Uterus (tissue), 4 donors: ENCODE measurements at places on chromosomes 3 and 15.
A peak's percentile ranks its signal among the peaks of the same experiment; 100 is the strongest.

- H3K27me3 ChIP-seq, result no peaks in the 10 kb centered on the region
- DNase-seq, result no peak
- H3K27ac ChIP-seq, result no peak overlapping the region
- no peaks in the 10 kb centered on the region for H3K36me3 ChIP-seq
- H3K4me3 ChIP-seq, result no peak overlapping the region
Observed at GRCh38 chr3:177005718-177006405, 191.4 kb downstream of the TBL1XR1 start.

DNA sequence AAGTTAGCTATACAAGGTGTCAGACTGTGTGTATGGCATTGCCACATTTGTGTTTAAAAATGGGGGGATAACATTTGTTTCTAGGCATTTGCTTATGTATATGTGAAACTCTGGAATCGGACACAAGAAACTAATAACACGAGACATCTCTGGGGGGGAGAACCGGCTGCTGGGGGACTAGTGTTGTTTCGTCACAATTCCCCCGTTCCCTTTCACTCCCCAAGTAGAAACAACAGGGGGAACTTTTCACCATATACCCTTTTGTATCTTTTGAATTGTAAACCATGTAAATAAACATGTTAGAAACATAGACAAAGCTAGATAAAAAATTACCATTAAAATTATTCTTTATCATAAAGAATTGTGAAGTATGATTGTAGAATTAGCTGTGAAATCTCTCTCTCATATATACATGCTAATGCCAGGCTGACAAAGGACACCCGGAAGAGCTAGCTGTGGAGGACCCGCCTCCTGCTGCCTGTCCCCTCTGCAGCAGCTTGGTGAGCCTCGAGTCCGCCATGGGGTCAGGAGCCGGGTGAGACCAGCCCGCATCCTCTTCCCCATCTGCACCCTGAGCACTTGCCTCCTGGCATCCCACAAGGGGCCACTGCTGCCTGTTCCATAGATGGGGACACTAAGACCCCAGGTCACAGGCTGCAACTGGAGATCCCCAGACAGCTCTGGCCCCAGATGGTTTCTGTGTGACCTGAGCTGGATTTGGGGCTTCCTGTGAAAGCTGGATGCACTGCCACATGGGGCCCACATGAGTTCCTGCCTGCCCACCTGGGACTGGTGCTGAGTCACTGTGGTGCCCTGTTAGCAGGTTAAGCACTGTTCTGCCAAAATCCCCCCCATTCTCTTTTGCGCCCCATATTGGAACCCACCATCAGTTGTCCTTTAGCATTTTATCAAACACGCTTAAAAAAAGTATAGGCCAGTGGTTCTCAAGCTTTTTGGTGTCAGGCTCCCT, 91.6 kb downstream of the IQSEC1 start:
- H3K4me1 ChIP-seq, result no peaks in the 10 kb centered on the region
- no peaks in the 10 kb centered on the region for H3K27me3 ChIP-seq
- no peak overlapping the region for H3K4me3 ChIP-seq
- no peaks in the 10 kb centered on the region for H3K36me3 ChIP-seq
- DNase-seq, result no peak
- no peak overlapping the region for H3K27ac ChIP-seq

DNA sequence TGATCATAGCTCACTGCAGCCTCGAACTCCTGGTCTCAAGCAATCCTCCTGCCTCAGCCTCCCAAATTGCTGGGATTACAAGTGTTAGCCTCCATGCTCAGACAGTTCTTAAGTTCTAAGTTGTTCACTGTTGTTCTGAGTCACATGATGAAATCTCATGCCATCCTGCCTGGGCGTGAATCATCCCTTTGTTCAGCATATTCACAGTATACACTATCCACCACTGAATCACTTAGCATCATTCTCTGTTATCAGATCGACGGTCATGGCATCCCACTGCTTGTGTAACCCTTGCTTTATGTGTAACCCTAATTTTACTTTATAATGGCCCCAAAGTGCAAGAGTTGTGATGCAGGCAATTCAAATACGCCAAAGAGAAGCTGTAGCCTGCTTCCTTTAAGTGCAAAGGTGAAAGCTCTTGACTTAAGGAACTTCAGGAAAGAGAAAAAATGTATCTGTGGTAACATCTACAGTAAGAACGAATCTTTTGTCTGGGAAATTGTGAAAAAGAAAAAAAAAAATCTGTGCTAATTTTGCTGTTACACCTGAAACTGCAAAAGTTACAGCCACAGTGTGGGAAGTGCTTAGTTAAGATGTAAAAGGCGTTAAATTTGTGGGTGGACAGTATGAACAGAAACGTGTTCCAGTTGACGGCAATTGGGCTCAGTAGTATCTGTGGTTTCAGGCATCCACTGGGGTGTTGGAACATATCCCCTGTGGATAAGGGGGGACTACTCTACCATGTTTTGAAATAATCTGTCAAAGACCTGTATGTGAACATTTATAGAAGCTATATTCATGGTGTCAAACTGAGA, 80.6 kb downstream of the PCOLCE2 start:
- no peaks in the 10 kb centered on the region for H3K4me1 ChIP-seq
- no peak overlapping the region for H3K27ac ChIP-seq
- H3K27me3 ChIP-seq, result no peaks in the 10 kb centered on the region

DNA sequence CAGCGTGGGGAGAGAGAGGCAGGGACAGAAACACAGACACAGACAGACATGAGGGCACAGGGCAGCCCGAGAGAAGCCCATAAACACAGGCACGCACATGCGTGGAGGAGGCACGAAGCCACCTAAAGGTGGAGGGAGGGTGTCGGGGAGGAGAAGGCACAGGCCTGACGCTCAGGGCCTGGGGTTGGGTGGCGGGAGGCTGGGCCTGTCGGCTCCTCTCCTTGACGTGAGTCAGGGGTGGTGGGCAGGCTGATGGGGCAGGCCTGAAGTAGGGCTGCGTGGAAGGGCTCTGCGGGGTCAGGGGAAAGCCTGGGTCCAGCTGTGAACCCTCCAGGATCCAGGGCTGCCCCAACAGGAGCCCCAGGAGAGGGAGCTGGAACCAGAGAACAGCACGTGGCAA, 74.2 kb downstream of the EPHB3 start:
- H3K4me1 ChIP-seq, result no peaks in the 10 kb centered on the region
- no peak overlapping the region for H3K27ac ChIP-seq
- no peak for DNase-seq
- no peaks in the 10 kb centered on the region for H3K36me3 ChIP-seq
- H3K27me3 ChIP-seq, result no peaks in the 10 kb centered on the region
- H3K4me3 ChIP-seq, result no peak overlapping the region

- H3K4me1 ChIP-seq, result no peaks in the 10 kb centered on the region
- no peaks in the 10 kb centered on the region for H3K27me3 ChIP-seq
- H3K4me3 ChIP-seq, result no peak overlapping the region
- no peak for DNase-seq
Observed at GRCh38 chr3:27939940-27940339, 217.8 kb upstream of the EOMES start.

GRCh38 chr15:75325922-75326321, 9.9 kb upstream of the COMMD4 start:
- H3K4me1 ChIP-seq, result no peaks in the 10 kb centered on the region
- H3K36me3 ChIP-seq, result no peaks in the 10 kb centered on the region
- H3K27me3 ChIP-seq, result no peaks in the 10 kb centered on the region
- H3K4me3 ChIP-seq, result no peak overlapping the region
- no peak for DNase-seq
- H3K27ac ChIP-seq, result no peak overlapping the region

- H3K4me1 ChIP-seq, result no peaks in the 10 kb centered on the region
- no peak overlapping the region for H3K27ac ChIP-seq
- H3K36me3 ChIP-seq, result no peaks in the 10 kb centered on the region
- H3K4me3 ChIP-seq, result no peak overlapping the region
Observed at GRCh38 chr3:13378155-13378554, 42.0 kb downstream of the NUP210 start.

GRCh38 chr3:143360244-143360643, 240.7 kb downstream of the CHST2 start:
- DNase-seq, result no peak
- no peak overlapping the region for H3K4me3 ChIP-seq
- no peaks in the 10 kb centered on the region for H3K27me3 ChIP-seq
- no peaks in the 10 kb centered on the region for H3K36me3 ChIP-seq
- H3K4me1 ChIP-seq, result no peaks in the 10 kb centered on the region

DNA sequence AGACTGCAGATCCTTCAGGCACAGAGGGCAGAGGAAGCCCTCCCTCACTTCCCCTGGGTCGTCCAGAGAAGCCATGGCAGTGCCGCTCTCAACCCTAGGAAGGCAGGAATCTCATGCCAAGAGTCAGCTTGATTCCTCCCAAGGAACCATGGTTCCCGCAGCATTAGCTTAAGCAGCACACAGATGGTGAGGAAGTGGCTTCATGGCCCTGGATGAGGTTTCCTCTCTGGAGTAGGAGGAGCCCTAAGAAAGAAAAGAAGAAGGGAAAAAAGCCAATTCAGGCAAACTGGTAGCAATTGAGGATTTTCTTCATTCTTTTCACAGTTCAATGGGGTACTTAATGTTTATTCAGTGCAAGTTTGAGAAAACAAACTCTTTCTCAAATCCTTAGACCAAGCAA, 2.9 kb downstream of the RBSN start:
- H3K27ac ChIP-seq, result no peak overlapping the region
- no peaks in the 10 kb centered on the region for H3K27me3 ChIP-seq
- no peak overlapping the region for H3K4me3 ChIP-seq

DNA sequence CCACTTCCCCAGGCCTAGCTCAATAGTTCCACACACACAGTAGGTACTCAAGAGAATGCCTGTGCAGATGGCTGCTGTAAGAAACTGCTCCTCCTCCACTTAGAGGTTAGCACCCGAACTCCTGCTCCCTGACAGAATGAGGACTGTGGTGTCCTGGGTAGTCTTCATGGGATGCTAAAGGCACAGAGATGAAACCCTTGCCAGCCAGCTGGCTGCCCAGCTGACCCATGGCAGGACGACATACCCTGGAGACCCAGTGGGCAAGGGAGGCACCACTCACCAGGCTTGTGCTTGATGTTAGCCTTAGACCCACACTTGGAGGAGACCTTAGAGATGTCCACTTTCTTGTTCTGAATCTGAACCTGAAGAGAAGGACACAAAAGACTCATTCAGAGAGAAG, 54.2 kb downstream of the DHX30 start:
- H3K4me3 ChIP-seq, result no peak overlapping the region
- H3K36me3 ChIP-seq, result no peaks in the 10 kb centered on the region
- H3K27ac ChIP-seq, result no peak overlapping the region
- no peak for DNase-seq

- no peak overlapping the region for H3K27ac ChIP-seq
- H3K36me3 ChIP-seq, result no peaks in the 10 kb centered on the region
- H3K4me3 ChIP-seq, result no peak overlapping the region
- no peak for DNase-seq
- H3K27me3 ChIP-seq, result no peaks in the 10 kb centered on the region
Observed at GRCh38 chr15:66170716-66171115, 82.8 kb downstream of the MEGF11 start.

DNA sequence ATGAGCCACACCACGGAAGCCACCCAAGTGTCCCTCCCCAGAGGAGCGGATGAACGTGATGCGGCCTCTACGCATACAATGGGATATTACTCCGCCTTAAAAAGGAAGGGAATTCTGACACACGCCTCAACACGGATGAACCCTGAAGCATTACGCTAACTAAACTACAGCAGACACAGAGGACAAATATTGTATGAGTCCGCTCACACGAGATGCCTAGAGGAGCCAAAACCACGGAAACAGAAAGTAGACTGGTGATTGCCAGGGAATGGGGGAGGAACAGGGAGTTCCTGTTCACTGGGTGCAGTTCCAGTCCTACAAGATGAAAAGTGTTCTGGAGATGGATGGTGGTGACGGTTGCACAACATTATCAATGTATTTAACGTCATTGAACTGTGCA, 32.7 kb downstream of the SRGAP3 start:
- H3K4me1 ChIP-seq, result no peaks in the 10 kb centered on the region
- H3K4me3 ChIP-seq, result no peak overlapping the region
- peak overlapping the region; percentile 52 for H3K27ac ChIP-seq
- H3K36me3 ChIP-seq, result no peaks in the 10 kb centered on the region

DNA sequence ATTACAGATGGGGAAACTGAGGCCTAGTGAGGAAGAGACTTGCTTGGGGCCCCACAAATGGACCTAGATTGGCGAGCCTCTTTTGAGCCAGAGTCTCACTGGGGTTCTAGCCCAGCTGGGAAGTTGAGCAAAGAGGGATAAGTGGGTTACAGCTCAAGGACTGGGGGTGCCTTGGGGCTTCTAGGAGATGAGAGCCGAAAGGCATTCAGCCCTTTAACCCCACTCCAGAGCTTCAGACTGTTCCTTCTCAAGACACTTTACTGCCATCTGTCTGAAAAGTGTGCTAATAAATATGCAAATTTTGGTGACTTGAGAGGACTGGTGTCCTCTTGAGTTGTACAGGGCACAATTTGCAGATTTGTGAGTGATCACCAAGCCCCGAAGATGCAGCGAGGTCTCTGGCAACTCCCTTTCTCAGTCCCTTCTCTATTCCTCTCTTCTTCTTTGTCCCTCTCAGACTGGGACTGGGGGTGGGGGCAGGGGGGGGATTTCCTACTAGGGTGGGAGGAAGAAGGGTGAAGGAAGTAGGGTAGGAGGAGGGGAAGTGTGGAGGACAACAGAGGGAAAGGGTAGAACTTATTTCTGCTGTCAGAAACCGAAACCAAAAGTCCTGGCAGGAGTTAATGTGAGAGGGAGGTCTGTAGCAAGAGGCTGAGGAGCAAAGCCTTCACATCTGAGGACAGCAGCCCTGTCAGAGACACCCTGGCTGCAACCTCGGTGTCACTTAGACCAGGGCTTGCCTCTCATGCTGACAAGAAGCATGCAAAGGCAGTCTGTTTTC, 16.2 kb upstream of the ANKDD1A start:
- no peaks in the 10 kb centered on the region for H3K36me3 ChIP-seq
- H3K27me3 ChIP-seq, result no peaks in the 10 kb centered on the region
- H3K4me1 ChIP-seq, result peaks cover 13% of the 10 kb centered on the region
- H3K4me3 ChIP-seq, result peak overlapping the region; percentile 6

DNA sequence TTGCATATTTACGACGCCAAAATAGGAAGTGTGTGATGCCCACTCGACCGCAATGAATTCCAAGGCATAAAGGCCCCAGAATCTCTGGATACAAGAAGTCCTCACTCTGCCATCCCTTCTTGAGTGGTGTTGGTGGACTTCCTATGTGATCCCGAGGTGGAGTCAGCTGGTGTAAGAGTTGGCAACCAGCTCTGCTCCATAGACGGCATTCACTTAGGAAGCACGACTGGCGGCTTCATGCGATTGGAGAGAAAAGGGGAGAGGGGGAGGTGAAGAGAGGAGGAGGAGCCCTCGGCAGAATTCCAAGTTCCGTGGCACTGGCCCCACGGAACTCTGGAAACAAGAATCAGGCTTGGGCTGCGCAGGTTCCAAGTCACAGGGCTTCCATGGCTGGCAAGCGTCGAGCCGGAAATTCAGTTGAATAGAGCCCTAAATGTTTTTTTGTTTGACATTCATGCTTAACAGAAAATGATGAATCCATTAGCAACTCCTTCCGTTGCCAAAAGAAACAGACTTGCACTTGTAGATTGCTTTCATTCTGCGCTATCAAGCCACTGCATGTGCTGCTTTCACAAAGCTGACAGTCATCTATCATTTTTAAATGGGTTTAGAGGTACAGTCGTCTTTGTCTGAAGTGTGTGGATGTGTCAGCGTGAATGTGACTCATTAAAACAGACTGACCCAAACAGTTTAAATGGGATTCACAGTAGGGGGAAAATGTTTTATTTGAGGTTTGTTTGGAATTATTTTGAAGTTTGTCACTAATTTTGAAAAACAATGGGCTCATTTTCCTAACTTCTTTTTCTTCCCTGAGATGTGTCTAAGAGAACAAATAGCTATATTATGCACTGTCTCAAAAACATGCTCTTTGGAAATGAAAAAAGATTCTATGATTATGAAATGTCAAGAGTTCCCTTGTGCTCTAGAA, 428.3 kb upstream of the ATP11B start:
- no peak overlapping the region for H3K27ac ChIP-seq
- no peaks in the 10 kb centered on the region for H3K27me3 ChIP-seq
- no peak for DNase-seq
- no peak overlapping the region for H3K4me3 ChIP-seq
- no peaks in the 10 kb centered on the region for H3K36me3 ChIP-seq
